ENCODE measurements at places on chromosomes 5 and 9.

DNA sequence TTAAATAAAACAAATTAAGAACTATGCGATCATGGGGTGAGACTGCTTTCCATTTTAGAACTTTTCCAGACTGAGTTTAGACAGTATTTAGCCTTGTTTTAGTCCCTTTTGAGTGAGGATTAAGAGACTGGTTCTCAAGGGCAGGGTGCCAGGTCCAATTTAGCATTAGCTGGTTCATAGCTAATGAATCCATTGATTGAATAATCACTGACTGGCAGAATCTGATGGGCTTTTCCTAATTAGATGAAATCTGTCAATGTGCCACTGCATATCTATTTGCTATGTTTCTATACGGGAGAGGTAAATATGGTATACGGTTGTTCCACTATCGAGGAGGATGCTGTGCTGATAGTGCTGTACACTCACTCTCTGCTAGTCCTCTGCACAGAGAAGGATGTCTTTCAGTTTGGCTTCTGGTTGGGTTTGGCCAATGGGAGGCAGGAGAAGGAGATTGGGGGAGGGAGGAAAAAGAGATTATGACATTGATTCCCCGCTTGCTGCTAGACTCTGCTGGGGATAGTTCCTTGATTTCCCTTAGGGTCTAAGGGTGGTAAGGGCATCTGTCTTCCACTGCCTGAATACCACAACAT, 496.6 kb downstream of the CTNND2 start:
- DNase-seq = no peak

DNA sequence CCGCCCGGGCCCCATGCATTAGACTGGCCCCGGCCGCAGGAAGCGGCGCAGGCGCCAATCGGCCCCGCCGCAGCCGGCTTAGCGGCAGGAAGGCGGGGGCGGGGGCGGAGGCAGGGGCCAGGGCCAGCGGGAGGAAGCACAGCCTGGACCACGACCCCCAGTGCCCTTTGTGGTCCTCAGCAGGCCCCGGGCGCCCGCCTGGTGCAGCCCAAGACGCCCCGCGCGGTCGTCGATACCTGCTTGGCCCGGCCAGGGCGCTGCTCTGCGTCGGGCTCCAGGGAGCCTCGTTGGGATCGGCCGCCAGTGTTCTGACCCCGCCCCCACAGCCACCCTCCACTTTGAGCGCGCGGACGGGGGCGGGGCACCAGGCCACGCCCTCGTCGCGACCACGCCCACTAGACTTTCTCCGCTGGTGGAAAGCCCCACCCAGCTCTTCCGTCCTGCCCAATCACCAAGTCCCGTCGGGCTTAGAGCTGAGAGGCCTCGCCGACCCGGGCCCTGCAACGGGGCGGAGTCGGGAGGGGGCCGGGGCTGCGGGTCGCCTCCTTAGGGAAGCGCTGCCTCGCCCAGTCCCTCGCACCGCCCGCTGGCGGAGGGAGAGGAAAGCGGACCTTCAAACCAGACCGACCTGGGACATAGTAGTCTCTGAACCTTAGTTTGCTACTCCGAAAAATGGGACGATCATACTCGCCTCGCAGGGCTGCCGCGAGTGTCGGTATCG, at the start of gene PDLIM7:
Gene PDLIM7 (minus strand): TSS at position 313 of the 721 bp plus-strand sequence. CDS start 1,092 bp downstream, outside the sequence.
- peak; percentile 95 for DNase-seq

DNA sequence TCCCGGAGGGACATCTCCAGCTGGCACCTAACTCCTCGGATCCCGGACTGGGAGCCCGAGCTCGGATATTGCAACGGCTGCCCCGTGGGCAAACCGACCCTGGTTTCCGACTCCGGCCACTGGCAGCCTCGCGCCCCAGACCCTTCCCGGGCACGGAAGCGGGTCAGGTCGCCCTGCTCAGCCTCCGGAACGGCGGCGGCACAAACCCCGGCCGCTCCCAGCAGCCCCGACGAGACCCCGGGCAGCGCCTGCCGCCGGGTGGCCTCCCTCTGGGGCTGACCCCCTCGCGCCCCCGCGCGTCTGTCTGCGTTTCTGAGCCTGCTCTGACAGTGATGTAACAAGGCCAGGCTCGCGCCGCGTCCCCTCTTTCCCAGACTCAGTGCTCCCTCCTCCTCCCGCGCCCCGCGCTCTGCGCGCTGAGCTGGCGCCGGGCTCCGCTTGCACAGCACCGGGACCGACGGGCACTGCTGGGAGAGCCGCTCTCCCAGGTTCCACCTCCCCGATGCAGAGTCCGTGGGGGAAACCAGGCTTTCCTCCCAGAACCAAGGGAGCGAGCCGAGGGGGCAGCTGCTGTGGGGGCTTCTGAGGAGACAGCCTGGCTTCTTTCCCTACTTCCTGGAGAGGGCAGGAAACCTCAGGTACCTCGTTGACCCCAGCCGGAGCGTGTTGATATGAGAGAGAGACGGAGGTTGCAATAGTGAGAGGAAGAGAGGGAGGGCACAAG, at the start of gene TMEM215:
Gene TMEM215 (plus strand): TSS at position 373 of the 724 bp plus-strand sequence. CDS start 644 bp downstream, outside the sequence.
- DNase-seq = no peak

DNA sequence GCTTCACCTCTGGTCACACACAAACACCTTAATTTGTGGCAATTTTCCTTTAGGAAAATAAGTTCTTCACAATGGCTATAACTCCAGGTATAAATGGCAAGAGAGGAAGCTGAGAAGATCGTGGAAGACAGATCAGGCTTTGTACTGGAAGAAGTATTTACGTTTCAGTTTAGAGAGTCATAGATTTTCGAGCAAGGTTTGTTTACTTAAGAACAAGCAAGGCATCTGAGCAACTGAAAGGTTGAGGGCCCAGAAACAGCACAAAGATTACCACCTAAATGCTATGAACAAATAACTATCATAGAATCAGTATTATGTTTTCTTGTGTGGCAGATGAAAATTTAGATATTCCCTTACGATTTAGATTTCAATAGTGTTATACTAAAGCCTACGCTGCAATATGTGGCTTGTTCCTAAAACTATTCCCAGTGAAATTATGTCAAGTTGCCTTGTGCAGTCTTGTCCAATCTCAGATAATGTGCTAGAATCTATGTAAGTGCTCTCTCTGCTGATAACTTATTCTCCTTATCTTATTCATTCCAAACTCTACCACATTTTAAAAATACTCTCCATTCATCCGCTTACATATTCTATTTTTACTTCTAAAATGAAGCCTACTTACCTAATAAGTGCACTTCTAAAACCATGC, 6.7 kb downstream of the SLCO4C1 start:
- DNase-seq = no peak

DNA sequence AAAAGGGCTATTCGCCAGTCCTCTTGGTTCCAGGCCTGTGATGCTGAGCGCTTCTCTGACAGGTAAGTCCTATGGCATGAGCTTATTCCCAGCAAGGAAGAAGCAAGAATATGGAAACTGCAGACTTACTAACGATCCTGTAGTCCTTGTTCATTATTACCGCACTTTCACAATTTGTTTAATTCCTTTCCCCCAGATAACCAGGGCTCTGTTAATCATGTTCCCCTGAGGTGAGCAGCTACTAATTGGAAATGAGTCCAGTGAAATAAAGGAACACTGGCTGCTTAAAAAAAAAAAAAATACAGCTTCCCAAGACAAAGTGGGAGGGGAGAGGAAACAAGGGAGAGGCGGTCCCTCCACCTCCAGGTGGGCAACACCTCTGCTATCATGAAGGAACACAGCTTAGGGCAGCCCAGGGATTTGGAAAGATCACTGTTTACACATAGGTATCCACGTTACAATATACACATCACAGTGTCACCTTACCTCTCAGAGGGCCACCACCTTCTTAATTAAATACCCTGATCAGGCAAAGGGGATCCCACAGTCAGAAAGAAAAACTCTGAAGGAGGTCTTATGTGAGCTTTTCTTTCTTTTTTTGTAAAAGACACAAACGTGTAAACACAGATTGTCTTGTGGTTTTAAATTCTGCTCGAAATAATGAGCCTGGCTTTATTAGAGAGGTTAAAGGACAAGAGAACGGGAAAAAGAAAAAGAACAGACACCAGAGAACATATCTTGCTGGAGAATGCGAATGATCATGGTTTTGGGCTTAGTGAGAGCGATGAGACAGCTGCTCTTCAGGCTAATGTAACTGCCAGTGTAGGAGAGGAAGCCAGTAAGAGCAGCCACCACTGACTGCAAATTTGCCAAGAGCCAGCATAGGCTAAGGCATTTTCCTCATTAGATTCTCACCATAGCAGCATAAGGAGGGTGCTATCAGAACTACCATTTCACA, 258.6 kb downstream of the CRB2 start:
- DNase-seq = no peak

DNA sequence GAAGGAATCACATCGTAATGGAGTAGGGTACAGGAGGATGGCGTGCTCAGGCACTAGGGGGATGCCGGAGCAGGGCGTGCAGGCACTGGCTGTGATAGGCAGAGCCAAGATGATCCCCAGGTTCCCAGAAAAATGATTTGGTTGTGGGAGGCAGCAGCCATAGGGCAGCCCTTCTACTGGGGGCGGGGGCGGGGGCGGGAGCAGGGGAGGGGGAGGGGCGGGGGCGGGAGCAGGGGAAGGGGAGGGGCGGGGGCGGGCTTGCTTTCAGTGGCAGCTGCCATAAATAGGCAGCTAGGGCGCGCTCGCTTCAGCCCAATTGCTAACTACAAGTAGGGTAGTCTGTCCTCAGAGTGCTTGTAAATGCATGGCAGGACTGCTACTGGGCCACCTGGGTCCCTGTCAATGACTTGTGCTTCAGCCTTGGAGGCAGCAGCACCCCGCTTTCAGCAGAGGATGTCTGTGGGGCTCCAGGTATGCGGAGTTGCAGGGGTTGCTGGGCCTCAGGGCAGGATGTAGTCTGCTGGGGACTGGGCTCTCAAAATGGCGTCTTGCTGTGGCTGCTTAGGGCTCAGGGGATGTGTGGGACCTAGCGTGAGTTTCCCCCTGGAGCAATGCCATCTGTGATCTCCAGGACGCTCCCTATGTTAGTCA, 354.3 kb downstream of the RAB3C start:
- DNase-seq = no peak

DNA sequence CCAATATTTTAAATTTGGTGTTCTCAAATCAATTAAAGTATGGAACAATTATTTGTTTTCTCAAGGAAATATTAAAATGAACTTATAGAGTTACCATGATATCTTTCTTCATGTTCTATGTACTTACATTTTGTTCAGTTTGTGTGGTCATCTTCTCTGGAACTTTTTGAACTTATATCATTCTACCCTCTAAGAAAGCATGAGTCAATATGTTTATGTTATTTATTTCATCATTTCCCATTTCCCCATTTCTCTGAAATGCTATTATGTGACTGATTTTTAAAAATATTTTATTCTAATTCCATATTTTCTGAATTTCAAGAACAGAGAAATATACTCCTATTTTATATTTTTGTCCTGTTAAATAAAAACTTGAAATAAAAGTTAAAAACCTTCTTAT, 123.5 kb upstream of the ACOT12 start:
- DNase-seq = no peak

DNA sequence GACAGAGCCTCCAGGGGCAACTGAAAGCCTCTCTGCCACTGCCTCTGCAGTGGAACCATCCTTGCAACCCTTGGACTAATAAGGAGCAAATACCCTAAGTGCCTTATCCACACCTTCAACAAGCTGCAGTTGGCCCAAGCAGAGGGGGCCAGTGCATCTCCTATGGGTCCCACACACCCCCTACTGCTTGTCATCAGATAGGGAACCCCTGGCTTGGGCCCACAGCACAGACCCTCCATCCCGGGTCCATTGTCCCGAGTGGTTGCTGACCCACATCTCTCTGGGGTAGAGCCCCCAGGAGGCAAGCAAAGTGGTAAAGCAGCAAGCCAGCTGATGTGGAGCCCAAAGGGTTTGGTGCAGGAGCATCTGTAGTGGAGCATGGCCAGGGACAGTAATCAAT, 119.5 kb downstream of the PJA2 start:
- no peak for DNase-seq

- no peak for DNase-seq
Measured at GRCh38 chr5:78615697-78616096, 32.9 kb downstream of the LHFPL2 start.

DNA sequence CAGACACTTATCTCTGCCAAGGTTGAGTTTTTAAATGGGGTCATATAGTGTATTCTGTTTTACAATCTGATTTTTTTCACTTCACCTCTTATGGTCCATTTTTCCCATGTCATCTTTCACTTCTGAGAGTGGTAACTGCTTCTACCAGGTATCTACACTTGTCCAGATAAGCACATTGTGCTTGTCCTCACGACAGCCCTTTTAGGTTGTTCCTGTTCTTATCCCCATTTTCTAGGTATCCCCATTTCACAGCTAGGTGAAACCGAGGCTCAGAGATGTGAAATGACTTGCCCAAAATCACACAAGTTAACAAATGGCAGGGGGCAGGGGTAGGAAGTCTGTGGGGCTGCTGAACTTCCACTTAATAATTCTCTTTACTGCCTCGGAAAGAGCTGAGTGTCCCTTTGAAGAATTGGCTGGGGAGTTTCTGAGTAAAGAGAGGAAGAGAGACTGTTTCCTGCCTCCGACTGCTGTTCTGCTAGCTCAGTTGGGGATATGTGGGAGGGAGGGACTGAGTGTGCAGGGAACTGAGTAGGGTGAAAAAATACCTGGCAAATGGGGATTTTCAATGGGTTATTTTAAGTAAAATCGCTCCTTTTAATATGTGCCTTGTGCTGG, 255.4 kb downstream of the GRIA1 start:
- DNase-seq = no peak

DNA sequence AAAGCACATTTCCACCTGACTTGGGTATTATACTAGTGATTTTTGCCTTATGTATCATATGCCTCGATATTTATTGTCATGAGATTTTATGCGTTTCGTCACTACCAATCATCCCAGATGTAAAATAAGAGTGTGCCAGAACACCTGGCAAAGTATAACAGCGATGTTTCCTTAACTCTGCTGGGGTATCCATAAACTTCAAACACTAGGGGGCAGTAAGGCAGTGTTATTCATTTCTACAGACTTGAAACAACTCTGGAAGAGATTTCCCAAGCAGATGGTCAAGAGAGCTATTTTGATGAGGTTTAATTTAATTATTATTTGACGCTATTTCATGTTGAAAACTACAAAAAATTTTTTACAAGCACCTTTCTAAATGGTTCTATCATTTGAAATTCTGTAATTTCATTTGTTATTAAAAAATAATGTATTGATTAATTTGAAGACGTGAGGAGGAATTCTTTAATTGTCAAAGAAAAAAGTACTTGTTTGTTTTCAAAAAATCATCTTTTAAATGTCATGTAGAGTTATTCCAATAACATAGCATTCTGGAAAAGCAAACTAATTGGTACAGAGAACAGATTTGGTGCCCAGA, 388.5 kb upstream of the CTNND2 start:
- no peak for DNase-seq

- DNase-seq = no peak
Measured at GRCh38 chr5:10192309-10192708, 57.4 kb downstream of the ATPSCKMT start.

DNA sequence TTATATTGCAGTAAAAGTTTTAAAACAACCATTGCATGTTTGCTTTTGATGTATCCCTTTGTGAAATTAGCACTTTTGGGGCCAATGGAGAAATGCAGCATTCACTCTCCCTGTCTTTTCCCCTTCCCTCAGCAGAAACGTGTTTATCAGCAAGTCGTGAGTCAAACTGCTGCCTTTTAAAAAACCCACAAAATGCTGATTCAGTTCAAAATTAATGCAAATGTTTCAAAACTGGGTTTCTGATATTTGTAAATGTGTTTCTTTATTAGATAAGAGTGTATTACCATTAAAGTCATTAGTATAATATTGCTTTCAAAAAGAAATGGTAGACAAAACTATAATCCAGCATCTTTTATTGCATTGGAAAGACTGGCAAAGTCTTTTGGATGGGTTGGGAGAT, 47.3 kb downstream of the RAD23B start:
- DNase-seq = no peak
